ENCODE measurements at places on chromosomes 12 and 14. TPM values are rescaled to one million over a fixed set of nuclear protein-coding genes. Genes with fewer than 3 reads are reported as not detected.

Gene CIT
- 0.33 TPM for total RNA-seq

DNA sequence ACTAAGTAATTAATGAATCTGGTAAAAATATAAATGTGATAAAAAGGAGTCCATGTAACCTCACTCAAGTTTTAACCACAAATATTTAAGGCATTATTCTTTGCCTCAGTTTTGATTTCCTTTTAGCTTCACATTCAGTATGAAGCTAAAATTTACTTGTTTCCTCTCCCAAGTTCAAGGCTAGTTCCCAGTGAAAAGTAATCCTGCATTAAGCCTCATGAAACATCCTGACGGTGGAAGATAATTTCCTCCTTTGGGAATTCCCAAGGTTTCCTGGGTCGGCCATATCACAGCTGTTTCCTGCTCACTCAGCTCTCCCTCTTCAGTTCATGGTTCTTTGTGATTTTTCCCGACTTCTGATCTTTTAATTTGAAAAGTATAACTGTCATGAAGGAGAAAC, 1256.8 kb upstream of the FLRT2 start:
- H3K27me3 ChIP-seq: no peaks in the 10 kb centered on the region
- H3K36me3 ChIP-seq: no peaks in the 10 kb centered on the region
- H3K27ac ChIP-seq: no peak overlapping the region
- no peak overlapping the region for H3K4me3 ChIP-seq
- no peaks in the 10 kb centered on the region for H3K4me1 ChIP-seq
- DNase-seq: no peak

Gene RIC8B
- total RNA-seq: 22.1 TPM

DNA sequence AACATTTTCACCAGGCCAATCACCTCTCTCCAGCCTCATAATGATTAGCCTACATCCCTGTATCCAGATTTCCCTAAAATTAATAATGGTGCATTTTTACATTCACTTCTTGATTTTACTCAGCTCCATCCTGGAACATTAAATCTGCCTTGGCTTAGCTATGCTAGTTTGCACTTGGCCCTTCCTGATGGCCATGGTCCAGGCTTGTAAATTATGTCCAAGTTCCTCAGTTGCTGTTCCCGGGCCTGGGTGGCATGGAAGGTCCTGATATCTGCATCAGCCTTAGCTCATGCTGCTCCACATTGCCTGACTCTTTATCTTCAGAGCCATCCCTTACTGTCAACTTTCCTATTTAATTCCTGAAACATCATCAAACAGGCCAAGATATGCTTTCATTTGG, 11.1 kb upstream of the METTL17 start:
- no peaks in the 10 kb centered on the region for H3K4me1 ChIP-seq
- no peaks in the 10 kb centered on the region for H3K36me3 ChIP-seq
- no peak for DNase-seq

DNA sequence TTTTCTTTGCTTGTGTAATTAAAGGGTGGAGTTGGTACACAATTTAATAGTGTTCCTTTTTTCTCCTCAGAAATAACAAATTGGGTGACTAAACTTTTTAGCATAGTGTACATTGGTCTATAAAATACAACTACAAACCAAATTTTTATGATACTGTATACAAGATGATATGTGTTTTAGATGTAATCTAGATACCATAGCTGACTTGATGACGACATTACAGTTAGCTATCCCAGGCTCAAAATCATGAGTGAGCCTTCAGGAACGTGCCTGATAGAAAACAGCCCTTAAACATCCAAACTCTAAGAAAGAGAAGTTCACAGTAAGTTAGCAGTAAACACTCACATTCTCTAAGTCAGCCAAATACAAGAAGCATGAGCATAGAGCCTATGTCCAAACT, 99.0 kb upstream of the SSTR1 start:
- H3K36me3 ChIP-seq: no peaks in the 10 kb centered on the region
- H3K27me3 ChIP-seq: no peaks in the 10 kb centered on the region
- H3K4me3 ChIP-seq: no peak overlapping the region
- H3K27ac ChIP-seq: no peak overlapping the region
- H3K4me1 ChIP-seq: no peaks in the 10 kb centered on the region
- DNase-seq: no peak

DNA sequence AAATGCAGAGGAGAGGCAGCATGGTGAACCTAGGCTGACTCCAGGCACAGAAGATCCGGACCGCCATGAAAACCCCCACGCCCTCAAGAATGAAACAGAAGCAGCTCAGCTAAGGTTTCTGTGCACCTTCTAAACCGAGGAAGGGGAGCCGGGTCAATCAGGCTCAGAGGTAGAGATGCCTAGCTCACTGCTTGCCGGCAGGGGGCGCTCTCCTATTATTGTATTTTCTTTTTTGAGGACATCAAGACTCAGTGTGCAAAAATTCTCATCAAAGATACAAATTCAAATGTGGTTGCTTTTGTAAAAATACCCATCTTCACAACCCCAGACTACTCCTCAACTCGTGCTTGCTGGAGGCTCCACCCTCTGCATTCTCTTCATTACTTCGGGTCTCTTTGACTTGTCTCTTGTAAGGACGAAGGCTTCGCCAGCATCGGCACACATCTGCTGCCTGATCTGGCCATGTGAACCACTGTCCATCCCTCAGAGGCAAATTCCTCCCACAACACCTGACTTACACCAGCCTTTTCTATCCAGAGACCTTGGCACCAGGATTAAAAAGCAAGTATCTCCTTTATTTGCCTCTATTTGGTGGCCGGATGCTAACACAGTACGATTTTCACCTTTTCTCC, 33.4 kb upstream of the RNASE3 start:
- no peaks in the 10 kb centered on the region for H3K36me3 ChIP-seq
- no peaks in the 10 kb centered on the region for H3K27me3 ChIP-seq
- H3K4me3 ChIP-seq: no peak overlapping the region
- no peak overlapping the region for H3K27ac ChIP-seq
- peaks cover 11% of the 10 kb centered on the region for H3K4me1 ChIP-seq

DNA sequence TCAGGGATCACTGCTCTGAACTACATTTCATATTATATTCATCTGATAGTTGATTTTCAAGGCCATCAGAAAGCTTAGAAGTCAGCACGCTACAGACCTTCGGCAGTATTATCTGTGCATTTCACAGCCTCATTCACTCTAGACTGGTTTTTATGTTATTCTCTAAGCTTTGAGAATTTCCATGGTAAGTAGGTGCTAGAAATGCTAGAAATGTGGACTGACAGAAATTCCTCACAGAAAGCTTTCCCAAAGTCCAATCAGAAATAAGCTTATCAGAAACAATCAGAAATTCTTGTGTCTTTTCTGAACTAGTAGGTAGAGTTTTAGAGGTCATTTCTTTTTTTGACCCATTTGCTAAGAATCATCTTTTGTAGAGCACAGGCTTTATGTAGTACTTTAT, 176.6 kb downstream of the TMTC3 start:
- H3K36me3 ChIP-seq: no peaks in the 10 kb centered on the region
- DNase-seq: no peak
- H3K27ac ChIP-seq: no peak overlapping the region
- H3K4me3 ChIP-seq: no peak overlapping the region
- H3K27me3 ChIP-seq: no peaks in the 10 kb centered on the region
- H3K4me1 ChIP-seq: no peaks in the 10 kb centered on the region

DNA sequence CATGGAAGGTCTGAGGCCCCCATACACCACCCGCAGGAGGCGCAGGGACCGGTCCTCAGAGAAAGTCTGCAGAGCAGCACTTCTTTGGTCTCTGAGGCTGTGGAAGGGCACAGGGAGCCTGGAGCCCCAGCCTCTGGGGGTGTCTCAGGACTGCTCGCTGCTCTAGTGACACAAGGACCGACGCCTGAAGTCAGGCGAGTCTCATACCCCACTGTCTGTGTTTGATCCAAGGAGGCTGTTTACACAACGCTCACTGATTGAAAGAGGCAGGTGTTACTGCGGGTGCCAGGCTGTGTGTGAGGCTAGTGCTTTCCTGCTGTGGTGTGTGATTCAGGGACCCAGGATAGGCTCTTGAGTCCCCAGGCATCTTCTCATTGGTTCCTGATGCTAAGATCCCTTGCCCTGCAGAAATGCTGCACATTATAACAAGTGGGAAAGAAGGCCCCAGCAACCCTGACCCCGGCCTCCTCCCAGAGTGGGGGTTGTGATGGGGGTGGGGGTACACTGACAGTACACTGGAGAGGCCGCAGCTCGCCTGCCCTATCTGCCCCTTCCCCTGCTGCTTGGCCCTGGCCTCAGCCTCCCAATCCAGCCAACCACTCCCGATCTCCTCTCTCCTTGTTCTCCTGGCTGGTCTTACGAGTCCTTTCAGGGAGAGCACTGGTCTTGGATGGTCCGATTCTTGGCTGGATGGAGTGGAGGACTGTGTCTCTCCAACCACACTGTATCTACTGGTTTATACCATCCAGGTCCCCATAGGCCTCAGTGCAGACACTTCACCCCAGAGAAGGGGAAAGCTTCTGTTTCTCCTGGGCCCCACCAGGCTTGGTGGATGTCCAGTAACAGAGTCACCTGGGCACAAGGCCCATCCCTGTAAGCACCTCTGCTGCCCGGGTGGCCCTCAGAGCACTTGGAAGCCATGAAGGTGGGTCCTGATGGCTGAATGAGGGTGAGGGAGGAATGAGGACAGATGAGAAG, 6.6 kb downstream of the CACNA2D4 start:
- H3K4me1 ChIP-seq: peaks cover 9% of the 10 kb centered on the region
- H3K4me3 ChIP-seq: no peak overlapping the region
- no peak overlapping the region for H3K27ac ChIP-seq
- no peak for DNase-seq

- H3K4me1 ChIP-seq: peaks cover 9% of the 10 kb centered on the region
- no peak overlapping the region for H3K27ac ChIP-seq
- no peak for DNase-seq
- no peaks in the 10 kb centered on the region for H3K27me3 ChIP-seq
- no peaks in the 10 kb centered on the region for H3K36me3 ChIP-seq
- H3K4me3 ChIP-seq: no peak overlapping the region
Observed at GRCh38 chr12:43291516-43291915, 260.5 kb downstream of the ADAMTS20 start.

- DNase-seq: no peak
- no peak overlapping the region for H3K4me3 ChIP-seq
- no peak overlapping the region for H3K27ac ChIP-seq
- H3K27me3 ChIP-seq: no peaks in the 10 kb centered on the region
Observed at GRCh38 chr12:15854916-15855315, 27.3 kb upstream of the STRAP start.

- H3K4me3 ChIP-seq: no peak overlapping the region
Observed at GRCh38 chr12:52535574-52535973, 15.4 kb upstream of the KRT5 start.

GRCh38 chr14:44404036-44404435, 103.0 kb downstream of the FSCB start:
- no peaks in the 10 kb centered on the region for H3K36me3 ChIP-seq
- H3K4me1 ChIP-seq: no peaks in the 10 kb centered on the region
- no peak overlapping the region for H3K4me3 ChIP-seq
- H3K27me3 ChIP-seq: no peaks in the 10 kb centered on the region
- no peak overlapping the region for H3K27ac ChIP-seq

Gene SYNE3
- total RNA-seq: 7.3 TPM

DNA sequence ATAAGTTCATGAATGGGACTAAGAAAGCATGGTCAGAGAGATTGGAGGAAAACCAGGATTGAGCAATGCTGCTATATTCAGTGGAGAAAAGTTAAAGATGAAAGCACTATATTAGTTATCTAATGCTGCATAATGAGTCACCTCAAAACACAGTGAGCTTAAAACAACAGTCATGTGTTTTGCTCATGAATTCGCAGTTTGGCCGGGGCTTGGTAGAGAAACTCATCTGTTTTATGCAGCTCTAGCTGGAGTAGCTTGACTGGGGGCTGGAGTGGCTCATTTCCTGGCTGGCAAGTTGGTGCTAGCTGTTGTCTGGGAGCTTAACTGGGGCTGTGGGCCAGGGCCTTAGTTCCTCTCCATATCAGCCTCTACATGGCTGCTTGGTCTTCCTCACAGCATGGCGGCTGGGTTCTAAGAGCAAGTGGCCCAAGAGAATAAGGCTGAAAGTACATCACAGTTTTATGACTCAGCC, 90.1 kb downstream of the ADCK1 start:
- DNase-seq: no peak
- H3K36me3 ChIP-seq: no peaks in the 10 kb centered on the region
- no peaks in the 10 kb centered on the region for H3K27me3 ChIP-seq
- H3K4me3 ChIP-seq: no peak overlapping the region

DNA sequence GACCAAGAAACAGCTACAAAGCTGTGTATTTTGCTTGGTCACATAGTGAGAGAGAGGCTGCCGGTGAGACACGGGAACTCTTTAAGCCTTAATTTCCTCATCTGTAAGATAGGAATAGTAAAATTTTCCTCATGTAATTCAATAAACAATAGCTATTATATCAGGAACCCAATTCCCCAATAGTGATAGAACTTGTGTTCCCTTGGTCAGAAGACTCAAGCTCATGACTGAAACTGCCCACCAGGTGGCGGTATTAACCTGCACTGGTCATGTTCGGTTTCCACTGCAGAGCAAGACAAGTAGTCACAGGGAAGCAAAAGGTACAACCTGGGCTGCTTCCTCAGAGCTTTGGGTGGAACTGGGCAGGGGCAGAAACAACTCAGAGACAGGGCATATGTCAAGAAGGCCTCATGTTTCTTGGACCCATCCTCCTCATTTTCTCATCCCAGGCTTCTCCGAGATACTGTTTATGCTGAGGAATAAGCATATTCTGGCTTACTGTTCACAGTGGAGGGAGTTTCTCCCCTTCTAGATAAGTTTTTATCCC, 4.2 kb upstream of the AJUBA start:
- no peaks in the 10 kb centered on the region for H3K27me3 ChIP-seq
- peaks cover 16% of the 10 kb centered on the region for H3K4me1 ChIP-seq
- no peaks in the 10 kb centered on the region for H3K36me3 ChIP-seq

DNA sequence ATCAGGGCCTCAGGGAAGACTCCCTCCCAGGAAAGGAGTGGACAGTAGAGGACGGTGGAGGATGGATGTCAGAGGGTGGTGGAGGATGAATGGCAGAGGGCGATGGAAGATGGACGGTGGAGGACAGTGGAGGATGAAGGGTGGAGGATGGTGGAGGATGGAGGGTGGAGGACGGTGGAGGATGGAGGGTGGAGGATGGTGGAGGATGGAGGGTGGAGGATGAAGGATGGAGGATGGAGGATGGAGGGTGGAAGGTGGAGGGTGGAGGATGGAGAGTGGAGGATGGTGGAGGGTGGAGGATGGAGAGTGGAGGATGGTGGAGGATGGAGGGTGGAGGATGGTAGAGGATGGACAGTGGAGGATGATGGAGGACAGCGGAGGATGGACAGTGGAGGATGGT, 95.9 kb downstream of the LRRC74A start:
- no peaks in the 10 kb centered on the region for H3K27me3 ChIP-seq
- no peak for DNase-seq
- no peak overlapping the region for H3K27ac ChIP-seq
- H3K4me1 ChIP-seq: peaks cover 43% of the 10 kb centered on the region
- H3K36me3 ChIP-seq: no peaks in the 10 kb centered on the region
